ENCODE measurements at places on chromosomes 5 and 9.

GRCh38 chr5:155307229-155307628, 293.7 kb downstream of the KIF4B start:
- DNase-seq = no peak

- no peak for DNase-seq
These were observed 529.3 kb downstream of the BNC2 start for GRCh38 chr9:16341177-16341576.

DNA sequence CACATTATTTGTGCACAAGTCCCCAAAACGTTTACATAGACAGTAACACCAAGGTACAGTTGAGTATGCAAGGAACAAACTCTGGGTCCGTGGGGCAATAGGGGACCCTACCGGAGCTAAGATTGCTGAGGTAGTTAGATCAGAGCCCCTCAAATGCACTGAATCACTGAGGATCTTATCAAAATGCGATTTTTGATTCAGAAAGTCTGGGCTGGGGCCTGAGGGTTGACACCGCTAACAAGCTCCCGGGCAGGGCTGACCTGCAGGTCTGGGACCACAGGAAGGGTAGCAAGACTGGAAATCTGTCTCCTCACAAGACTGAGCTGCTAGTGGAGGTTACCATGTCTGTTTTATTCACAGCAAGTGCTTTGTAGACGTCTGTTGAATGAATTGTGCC, 1.8 kb upstream of the IL3 start:
- DNase-seq = no peak

DNA sequence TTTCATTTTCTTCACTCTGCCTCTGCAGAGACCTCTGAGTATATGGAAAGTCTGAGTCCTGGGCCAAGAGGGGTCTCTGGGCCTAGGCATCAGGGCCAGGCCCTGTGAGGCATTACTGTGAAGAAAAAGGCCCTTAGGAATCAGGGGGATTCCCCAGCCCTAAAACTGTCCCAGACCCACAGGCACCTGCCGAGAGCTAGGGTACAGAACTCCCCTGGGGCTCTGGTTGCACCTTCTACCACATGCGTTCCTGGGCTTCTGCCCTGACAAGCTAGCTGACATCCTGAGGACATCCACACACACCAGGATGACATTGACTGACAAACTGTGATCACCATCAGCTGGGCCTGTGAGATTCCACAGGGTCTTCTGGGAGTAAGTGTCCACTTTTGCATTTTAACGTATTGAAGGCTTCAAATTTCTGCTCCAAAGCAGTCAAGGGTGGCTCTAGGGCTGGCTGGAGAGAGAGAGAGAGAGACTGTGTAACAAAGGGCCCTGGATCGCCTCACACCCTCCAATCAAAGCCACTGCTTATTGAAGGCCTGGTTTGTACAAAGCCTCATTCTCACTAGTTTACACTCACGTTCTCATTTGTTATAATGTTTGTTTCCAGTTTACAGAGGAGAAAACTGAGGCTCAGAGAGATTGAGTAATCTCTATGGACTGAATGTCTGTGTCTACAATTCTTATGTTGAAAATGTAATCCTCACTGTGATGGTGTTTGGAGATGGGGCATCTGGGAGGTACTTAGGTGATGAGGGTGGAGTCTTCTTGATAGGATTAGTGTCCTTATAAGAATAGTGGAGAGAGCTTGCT, 45.1 kb downstream of the TGFBI start:
- no peak for DNase-seq

DNA sequence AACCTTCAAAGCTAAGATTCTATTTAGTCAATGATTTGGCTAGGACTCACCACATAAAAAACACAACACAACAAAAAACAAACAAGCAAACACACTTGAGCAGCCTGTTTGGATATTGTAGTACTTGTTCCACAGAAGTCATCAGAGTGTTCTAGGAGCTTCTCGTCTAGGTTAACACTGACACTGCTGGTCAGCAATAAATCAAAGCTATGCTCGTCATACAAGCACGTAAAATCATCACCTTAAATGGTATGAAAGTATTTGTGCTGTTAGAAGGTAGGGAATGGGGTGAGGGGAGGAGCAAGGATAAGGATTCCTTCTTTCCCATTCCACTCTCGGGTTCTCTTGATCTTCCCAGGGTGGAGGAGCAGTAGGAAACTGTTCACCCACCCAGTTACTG, 88.0 kb downstream of the ARL15 start:
- DNase-seq = no peak

DNA sequence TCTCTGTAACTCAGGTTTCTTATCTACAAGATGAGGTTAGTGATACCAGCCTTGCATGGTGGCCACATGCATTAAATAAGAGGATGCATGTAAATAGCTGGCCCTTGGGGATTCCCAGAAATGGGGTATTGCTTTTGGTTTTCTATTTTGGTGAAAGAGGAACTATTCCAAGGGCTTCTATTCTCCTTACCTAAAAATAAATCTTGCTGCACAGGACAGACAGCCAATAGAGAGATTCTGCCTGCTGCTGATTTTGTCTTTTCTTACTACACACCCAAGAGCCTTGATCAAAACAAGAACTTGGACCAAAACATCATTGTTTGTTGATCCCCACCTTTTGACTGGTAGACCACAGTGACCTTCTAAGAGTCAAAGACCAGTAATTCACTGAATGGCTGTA, 161.8 kb downstream of the PJA2 start:
- no peak for DNase-seq

GRCh38 chr5:18378066-18378465, 743.8 kb downstream of the TAF11L14 start:
- no peak for DNase-seq

GRCh38 chr5:169860585-169860984, 119.7 kb downstream of the INSYN2B start:
- DNase-seq = no peak

GRCh38 chr5:59790376-59790775, 103.2 kb downstream of the PDE4D start:
- no peak for DNase-seq

DNA sequence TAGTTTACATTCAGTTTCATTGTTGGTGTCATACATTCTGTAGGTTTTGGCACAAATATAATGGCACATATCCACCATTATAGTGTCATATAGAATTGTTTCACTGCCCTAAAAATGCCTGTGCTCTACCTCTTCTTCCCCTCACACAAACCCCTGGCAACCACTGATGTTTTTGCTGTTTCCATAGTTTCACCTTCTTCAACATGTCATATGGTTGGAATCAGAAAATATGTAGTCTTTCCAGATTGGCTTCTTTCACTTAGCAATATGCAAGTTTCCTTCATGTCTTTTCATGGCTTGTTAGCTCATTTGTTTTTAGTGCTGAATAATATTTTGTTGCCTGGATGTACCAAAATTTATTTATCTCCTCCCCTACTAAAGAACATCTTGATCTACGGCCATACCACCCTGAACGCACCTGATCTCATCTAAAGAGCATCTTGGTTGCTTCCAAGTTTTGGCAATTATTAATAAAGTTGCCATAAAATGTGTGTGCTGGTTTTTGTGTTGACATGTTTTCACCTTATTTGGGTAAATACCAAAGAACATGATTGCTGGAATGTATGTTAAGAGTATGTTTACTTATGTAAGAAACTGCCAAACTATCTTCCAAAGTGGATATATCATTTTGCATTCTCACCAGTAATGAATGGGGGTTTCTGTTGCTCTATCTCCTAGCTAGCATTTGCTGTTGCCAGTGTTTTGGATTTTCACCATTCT, 17.0 kb upstream of the CDK20 start:
- DNase-seq = no peak

GRCh38 chr9:125604196-125604595, 102.8 kb downstream of the MAPKAP1 start:
- DNase-seq = no peak

Data from activated T-helper 1 cell treated with anti-CD3 and anti-CD28 coated beads, Interleukin-2, amount 50 U/mL, for 16 hours (primary cell).